ENCODE measurements at places on chromosomes 4 and X. TPM values are rescaled to one million over a fixed set of nuclear protein-coding genes. Genes with fewer than 3 reads are reported as not detected.

GRCh38 chr4:6984612-6985425 lies 58.4 kb upstream of the TADA2B start:
- DNase-seq: no peak

GLRA3 gene
- not detected for polyA plus RNA-seq

SSX4B gene
- not detected for polyA plus RNA-seq

DNA sequence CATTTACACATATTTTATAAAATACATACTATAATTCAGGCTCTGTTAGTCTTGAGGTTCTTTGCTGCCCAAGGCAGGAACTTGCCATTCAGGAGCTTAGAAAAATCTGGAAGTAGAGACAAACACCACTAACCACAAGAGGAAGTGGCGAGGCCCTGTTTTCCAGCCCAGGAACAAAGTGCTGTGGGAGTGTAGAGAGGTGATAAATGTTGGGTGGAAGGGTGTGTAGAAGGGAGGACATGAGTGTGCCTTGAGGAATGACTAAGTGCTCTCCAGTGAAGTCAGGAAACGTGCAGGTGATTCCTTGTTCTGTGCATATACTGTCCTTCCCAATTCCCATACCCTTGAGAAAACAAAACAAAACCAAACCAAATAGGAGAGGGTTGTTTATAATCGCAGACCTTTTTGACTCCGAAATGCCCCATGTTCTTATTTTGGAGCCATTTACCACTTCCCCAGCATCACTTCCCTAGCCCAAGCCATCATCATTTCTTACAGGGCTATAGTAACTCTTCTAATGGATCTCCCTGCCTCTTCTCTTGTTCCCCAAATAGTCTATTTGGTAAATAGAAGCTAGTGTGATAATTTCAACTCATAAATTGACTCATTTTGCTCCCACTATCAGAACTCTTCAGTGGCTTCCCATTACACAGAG lies 83.2 kb downstream of the GPAT3 start:
- DNase-seq: peak; percentile 68

GRCh38 chrX:66633541-66633940 lies 5.3 kb downstream of the EDA2R start:
- DNase-seq: peak; percentile 56
